NCI-H1694 treated with DMSO at 0.1 percent for 48 hours (cell line): ENCODE measurements at places on chromosomes 5 and 9.

- peak; percentile 7 for DNase-seq
Measured at GRCh38 chr5:132753135-132753987, 6.1 kb downstream of the CCNI2 start.

DNA sequence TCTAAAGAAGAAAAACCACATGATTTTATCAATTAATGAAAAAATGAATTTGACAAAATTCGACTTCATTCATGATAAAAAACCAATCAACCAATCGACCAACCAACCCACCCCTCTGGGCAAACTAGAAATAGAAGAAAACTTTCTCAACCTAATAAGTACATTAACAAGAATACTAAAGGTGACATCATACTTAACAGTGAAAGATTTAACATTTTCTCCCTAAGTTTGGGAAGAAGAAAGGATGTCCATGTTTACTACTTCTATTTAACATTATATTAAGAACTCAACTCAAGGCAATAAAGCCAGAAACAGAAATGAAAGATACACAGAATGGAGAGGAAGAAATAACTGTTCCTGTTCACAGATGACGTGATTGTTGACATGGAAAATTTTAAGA, 476.1 kb upstream of the MEF2C start:
- no peak for DNase-seq

GRCh38 chr9:13485068-13485596, 205.6 kb upstream of the MPDZ start:
- no peak for DNase-seq

GRCh38 chr9:70601000-70601951, 186.8 kb upstream of the KLF9 start:
- DNase-seq, result peak; percentile 85

- DNase-seq, result no peak
Measured at GRCh38 chr5:111744455-111744854, 12.5 kb downstream of the NREP start.

GRCh38 chr5:71971862-71972261, 135.4 kb upstream of the MAP1B start:
- no peak for DNase-seq

DNA sequence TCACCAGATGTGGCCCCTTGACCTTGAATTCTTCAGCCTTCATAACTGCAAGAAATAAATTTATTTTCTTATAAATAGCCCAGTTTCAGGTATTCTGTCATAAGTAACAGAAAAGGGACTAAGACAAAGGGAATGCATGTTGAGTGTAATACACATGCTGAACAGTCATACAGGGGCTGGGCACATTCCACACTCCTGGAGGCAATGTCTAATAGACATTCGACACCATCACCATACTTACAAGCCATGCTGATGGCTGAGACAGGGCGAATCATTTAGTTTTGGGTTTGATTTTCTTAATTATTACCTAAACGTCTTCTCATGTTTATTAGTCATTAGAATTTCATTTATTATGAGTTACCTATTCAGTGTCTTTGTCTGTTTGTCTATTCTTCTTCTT, 68.5 kb downstream of the TENT4A start:
- no peak for DNase-seq

- no peak for DNase-seq
Measured at GRCh38 chr9:70117835-70118319, 74.2 kb downstream of the MAMDC2 start.

DNA sequence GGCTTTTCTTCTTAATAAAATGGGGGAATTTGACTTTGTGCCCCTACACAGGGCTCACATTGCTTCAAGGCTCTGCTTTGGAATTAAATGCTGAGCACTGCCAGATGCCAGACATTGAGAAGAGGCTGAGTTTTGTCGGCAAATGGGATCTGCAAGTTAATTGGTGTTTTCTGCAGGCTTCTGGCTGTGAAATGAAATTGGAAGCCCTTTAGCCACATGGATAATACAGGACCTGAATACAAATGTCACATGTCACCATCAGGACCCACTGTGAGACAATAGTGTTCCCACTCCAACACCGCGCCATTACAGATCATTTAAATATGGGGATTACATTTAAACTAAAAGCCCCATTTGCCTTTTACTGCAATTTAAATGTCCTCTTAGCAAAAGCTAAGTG, 164.4 kb downstream of the ZSWIM6 start:
- no peak for DNase-seq

- no peak for DNase-seq
Measured at GRCh38 chr9:98248737-98249474, 6.5 kb downstream of the TBC1D2 start.

DNA sequence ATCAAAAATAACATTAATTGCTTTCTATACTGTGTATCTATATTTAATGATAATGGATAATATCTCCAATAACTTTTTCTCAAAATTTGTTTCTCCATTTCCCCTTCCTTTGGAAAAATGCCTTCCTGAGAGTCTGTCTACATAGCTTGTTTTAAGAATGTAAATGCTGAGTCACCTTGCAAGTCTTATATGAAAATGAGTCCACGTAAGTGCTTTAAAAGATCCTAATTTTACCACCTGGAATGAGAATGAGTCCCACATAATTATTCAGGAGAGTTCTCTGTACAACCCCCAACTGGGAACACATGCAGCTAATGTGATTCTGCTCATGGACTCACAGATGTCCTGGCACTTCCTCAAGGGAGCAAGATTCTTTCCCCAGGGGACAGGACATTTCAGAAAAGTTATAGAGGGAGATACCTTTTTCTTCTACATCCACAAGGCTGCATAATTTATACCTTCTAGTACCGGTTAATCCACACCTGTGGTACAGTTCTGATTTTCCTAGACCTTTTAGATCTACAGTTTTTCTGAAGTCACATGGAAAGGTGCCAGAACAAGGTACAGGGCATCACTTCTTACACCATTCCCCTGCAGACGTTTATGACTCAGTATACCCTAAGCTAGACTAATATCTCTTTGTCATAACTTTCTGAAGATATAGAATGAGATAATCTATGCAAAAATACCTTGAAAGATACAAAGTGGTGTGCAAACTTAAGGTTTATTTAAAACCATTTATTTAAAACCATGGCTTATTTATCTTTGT, 314.1 kb downstream of the CETN3 start:
- DNase-seq, result no peak

- DNase-seq, result no peak
Measured at GRCh38 chr9:1404940-1405339, 354.8 kb downstream of the DMRT2 start.
